Activated T-cell treated with anti-CD3 and anti-CD28 coated beads, Interleukin-2, amount 50 U/mL, for 48 hours (primary cell): ENCODE measurements at places on chromosomes 3 and 15.

GRCh38 chr3:189842681-189843602, 211.8 kb downstream of the TP63 start:
- DNase-seq = no peak

GRCh38 chr3:121896823-121897222, 2.6 kb downstream of the SLC15A2 start:
- DNase-seq = no peak

GRCh38 chr3:127889976-127890650, 24.9 kb upstream of the KBTBD12 start:
- no peak for DNase-seq

- DNase-seq = no peak
Measured at GRCh38 chr3:144810160-144810559, 838.5 kb downstream of the DIPK2A start.

DNA sequence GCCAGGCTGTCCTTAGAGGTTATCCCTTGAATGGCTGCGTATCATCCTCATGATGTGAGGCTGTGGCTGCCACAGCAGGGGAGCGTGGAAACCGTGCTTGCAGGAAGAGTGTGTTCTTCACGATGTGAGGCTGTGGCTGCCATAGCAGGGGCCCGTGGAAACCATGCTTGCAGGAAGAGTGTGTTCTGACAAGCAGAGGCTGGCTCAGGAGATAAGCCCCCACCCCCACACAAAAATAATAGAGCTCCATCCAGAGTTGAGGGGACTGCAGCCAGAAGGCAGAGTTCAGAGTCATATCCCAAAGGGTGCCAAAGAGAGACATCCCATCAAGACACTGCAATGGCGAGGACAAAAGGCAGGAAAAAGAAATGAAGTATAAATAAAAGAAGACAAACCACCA, 22.6 kb upstream of the BDH1 start:
- no peak for DNase-seq

- DNase-seq = no peak
Measured at GRCh38 chr3:117709108-117709507, 999.5 kb downstream of the TUSC7 start.

- DNase-seq = no peak
Measured at GRCh38 chr3:193836918-193837317, 243.9 kb downstream of the OPA1 start.

DNA sequence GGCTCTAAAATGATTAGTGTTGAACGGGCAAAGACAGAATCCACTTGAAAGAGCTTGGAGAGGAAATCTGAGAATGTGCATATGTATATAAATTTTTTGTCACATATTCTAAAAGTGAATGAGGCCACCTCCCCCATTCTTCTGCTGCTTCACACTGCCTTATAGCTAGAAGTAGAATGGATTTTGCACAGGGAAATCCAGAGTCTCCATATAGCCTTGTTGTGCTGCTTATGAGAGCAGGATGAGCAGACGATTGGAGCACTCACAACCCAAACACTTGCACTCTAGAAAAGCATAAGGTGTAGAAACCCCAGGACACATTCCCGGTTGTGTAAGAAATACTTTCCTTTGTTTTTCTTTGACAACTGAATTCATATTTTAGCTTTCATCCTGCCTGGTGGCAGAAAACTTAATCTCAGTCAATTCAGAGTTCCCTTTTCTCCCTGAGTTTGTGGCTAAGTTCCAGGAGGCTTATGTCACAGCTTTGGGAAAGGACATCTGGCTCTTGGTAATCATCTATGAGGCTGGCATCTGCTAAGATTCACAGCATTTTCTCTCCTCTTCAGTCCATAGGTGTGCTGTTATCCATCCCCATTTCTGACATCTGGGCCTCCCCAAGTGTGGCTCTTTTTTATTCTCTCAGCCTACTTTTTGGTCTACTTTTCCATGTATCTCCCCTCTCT, 188.4 kb upstream of the PFN2 start:
- no peak for DNase-seq

GRCh38 chr3:154062513-154062912, 58.7 kb upstream of the ARHGEF26 start:
- DNase-seq = no peak

DNA sequence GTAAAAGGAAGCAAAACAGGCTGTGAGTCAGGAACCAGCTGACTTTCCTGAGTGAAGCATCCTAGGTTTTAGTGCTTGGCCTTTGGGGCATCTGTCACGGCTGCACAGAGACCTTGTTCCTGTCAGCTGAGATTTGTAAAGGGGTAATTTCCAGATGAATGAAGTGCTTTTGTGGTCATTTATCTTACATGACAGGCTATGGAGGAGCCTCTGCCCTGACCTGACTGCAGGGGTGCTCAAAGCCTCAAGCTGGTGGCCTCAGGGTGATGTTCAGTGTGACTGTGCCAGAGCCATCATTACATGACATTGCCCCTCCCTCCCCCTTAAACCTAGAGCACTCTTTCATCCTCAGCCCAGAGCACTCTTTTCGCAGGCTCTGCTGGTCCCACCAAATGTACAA, 132.5 kb downstream of the ARNT2 start:
- DNase-seq = no peak

- no peak for DNase-seq
Measured at GRCh38 chr3:28905798-28906197, 375.1 kb upstream of the RBMS3 start.

- DNase-seq = no peak
Measured at GRCh38 chr15:77191230-77191834, 120.4 kb upstream of the TSPAN3 start.

DNA sequence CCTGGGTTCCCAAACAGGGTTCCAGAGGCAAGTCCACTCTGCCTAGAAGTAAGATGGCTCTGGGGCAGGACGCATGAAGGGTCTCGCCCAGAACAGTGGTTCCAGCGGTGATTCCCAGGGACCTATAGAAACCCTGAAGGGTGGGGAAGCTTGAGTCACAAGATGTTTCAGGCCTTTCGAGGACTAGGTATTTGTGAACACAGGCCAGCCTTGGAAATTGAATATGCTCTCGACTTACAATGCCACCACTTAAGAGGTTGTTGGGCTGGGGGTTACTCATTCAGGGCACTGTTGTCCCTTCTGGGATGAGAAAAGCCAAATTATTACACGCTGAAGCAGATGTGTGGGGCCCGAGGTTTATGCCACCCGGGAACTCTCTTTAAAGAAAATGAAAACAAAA, 152.0 kb downstream of the TJP1 start:
- no peak for DNase-seq

GRCh38 chr3:197364410-197365071, 66.1 kb upstream of the DLG1 start:
- no peak for DNase-seq

DNA sequence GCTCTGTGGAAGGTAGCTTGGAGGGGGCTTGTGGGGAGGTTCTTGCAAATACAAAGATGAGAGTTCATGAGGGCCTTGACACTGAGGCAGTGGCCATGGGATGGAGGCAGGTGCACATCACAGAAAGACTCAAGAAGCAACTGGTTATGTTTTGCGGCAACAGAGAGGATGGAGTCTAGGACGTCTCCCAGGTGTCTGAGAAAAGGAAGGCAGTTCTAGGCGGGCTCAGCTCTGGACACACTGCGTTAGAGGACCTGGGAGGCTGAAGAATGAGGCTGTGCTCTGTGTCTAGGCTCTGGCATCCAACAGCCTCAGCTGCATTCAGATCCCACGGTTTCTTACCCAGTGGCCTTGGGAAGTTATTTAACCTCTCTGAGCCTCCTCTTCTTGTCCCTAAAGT, 23.5 kb downstream of the NOX5 start:
- no peak for DNase-seq

DNA sequence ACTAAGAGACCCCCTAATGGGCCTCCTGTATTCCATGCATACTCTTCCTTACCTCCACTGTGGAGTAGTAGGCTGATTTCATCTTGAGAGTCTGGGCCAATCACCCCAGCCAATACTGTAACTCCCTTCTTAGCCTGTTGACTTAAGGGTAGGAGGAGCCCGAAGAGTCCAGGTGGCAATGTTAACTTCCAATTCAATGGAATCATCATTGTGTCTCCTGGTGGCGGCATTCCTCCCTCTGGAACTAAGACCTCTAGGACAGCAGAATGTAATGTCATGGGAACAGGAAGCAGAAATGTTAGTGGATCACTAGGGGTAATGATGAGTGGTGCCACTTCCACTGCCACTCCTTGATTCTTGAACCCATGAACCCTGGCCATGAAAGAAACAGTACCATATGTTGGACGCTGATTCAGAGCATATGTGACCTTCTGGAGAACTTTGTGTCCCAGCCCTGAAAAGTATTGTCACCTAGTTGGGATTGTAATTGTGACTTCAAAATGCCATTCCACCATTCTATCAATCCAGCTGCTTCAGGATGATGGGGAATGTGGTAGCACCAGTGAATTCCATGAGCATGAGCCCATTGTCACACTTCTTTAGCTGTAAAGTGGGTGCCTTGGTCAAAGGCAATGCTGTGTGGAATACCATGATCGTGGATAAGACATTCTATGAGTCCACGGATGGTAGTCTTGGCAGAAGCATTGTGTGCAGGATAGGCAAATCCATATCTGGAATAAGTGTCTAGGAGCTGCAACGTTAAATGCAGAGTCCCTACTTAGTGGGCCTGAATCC, 24.9 kb downstream of the NAALADL2 start:
- DNase-seq = no peak

DNA sequence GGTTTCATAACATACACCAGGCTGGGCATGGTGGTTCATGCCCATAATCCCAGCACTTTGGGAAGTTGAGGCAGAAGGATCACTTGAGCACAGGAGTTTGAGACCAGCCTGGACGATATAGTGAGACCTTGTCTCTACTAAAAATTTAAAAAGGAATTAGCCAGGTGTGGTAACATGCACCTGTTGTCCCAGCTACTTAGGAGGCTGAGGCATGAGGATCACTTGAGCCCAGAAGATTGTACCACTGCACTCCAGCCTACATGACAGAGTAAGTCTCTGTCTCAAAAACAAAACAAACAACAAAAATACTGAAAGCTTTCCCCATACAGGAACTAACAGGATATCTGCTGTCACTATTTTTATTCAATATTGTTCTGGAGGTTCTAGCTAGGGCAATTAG, 20.9 kb downstream of the GREM1 start:
- no peak for DNase-seq

GRCh38 chr3:56926243-56926946, 124.6 kb upstream of the ARHGEF3 start:
- no peak for DNase-seq

DNA sequence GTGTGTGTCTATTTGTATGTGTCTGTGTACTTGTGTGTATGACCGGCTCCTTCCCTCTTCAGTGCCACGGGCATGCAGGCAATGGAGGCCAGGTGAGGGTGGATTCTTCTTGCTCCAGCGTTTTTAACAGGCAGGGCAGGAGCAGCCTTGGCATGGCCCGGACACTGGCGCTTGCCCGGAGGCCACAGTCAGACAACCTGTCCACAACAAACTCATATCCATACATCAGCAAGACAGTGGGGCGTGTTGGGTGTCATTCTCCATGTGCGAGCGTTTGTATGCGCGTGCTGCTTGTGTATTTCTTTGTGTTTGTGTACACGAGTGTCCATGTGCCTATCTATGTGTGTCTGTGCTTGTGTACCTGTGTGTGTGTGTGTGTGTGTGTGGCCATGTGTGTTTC, 29.8 kb downstream of the PTH1R start:
- DNase-seq = no peak

- DNase-seq = no peak
Measured at GRCh38 chr3:9622438-9622837, 26.9 kb upstream of the MTMR14 start.

DNA sequence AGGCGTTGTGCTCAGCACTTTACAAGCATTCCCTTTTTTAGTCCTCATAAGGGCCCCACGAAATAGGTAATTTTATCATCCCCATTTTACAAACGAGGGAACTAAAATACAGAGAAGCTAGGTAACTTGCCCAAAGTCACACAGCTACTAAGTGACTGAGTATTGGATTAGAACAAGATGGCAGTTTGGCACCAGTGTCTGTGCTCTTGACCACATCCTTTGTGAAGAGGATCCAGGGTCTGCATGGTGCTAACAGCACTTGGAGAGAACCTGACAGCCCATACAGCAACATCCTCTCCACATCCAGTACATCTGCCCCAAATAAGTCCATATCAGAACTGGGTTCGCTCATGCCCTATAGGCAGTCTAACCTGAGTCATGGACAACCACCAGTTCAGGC, 21.8 kb upstream of the DAPK2 start:
- no peak for DNase-seq

DNA sequence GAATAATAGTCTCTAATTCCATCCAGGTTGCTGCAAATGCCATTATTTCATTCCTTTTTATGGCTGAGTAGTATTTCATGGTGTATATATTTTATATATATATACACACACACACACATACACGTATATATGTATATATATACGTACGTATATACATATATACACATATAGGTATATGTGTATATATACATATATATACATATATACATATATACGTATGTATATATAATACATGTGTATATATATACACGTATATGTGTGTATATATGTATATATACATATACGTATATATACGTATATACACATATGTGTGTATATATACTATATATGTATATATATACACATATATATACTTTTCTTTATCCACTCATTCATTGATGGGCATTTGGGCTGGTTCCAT, 13.7 kb upstream of the STRIT1 start:
- DNase-seq = no peak

DNA sequence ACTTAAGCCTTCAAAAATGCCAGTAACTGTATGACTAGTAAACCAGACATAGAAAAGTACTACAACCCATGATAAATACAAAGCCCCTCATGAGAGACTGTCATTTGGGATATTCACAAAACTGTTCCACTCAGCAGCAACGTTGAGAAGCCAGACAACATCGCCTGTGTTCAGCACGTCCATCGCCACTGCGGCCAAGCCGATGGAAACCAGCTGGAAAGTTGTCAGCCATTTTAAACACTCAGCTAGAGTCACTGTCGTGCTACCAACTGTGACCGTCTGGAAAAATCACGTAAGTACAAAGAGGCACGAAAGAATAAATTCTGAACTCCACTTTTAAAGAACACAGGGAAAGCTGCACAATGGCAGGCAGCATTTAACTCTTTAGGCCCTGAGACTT, 340.7 kb upstream of the WNT5A start:
- DNase-seq = no peak

DNA sequence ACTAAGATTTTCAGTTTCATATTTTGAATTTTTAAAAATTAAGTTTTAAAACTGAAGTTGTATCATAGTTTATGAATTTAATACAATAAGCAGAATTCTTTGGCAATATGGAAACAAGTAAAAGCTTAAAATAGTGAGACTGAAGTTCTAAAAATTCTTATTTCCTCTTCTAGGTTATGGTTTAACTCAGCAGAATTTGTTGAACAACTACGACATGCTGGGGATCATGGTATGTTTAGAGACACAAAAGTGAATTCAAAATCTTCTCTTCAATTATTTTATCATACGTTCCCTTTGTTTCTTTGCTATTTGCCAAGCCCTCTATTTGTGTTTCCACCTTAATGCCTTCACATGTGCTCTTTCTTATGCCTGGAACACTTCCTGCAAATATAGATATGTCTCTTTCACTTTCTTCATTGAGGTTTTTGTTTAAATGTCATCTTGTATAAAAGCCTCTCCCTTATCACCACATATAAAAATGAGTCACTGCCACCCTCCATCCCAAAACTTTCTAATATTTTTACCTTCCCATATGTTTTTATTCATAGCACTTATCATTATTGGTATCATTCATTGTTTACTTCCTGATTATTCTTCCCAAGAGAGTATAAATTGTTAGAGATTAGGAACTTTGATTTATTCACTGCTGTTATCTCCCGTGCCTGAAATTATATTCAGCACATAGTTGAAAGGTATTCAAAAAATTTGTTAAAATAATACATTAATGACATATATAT, 6.4 kb downstream of the SUCNR1 start:
- DNase-seq = no peak

- no peak for DNase-seq
Measured at GRCh38 chr3:7095116-7095515, 234.2 kb downstream of the GRM7 start.

GRCh38 chr3:148077318-148077923, 620.3 kb upstream of the AGTR1 start:
- DNase-seq = no peak
